ENCODE measurements at places on chromosomes 7 and 10. TPM values are rescaled to one million over a fixed set of nuclear protein-coding genes. Genes with fewer than 3 reads are reported as not detected.

The ZFYVE27 gene
- 22.6 TPM for total RNA-seq

The PNLIPRP2 gene
- total RNA-seq: not detected

The OR2A42 gene
- total RNA-seq: not detected

The MBLAC1 gene
- 2.3 TPM for total RNA-seq

The SEPTIN14 gene
- total RNA-seq: not detected

DNA sequence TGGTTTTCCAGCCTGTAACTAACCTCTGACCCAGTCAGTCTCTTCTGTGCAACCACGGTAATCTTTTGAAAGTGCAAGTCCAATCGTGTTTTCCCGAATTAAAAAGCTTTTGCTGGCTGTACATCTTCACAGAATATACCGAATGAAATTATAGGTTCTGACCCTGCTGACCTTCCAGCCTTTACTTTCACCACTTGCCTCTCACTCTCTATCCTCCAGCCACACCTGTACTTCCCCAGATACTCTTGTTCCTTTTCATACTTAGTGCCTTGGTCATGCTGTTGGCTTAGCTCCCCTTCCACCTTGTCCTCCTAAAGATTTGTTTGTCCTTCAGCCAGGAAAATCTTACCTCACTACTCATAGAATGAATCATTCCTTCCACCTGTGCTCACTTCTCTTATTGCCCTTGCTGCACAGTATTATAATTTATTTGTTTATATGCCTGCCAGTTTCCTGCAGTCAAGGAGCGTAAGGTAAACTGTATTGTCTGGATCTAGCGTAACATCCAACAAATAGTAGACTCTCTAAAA lies 2.3 kb upstream of the PNPLA8 start:
- DNase-seq: no peak

DNA sequence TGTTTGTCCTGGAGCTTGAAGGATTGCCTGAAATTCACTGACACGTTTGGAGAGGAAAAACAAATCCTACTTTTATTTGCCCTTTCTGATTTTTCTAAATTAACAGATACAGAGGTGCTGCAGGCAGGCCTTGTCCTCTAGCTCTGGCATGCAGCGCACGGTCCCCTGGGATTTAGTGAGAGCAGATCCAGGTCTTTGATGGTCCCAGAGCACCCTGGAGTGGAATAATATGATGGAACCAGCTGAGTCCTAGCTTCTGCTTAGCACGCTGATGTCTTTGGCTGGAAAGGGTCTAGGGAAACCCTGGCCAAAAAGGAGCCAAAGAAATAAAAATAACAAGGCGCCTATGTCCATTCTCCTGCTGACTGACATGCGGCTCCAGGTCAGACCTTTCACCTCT lies 40.5 kb downstream of the C10orf120 start:
- DNase-seq: no peak

DNA sequence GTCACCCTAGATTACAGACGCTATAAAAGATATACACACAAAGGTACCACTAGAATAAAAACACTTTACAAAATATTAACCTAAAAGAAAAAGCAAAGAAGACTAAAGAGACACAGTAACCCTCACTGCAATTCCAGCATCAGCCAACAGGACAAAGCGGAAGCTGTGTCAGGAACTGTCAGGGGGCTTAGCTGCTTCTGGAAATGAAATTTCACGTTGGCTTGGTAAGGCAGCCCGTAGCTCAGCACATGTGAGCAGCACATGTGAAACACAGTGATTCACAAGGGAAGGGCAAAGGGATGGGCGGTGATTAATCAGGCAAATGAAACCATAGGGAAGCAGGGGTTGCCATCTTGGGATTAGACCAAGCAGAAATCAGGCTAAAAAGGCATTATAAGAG lies 195.4 kb downstream of the MGMT start:
- DNase-seq: no peak

- no peak for DNase-seq
These were observed 117.7 kb downstream of the RSU1 start for GRCh38 chr10:16699435-16700057.

DNA sequence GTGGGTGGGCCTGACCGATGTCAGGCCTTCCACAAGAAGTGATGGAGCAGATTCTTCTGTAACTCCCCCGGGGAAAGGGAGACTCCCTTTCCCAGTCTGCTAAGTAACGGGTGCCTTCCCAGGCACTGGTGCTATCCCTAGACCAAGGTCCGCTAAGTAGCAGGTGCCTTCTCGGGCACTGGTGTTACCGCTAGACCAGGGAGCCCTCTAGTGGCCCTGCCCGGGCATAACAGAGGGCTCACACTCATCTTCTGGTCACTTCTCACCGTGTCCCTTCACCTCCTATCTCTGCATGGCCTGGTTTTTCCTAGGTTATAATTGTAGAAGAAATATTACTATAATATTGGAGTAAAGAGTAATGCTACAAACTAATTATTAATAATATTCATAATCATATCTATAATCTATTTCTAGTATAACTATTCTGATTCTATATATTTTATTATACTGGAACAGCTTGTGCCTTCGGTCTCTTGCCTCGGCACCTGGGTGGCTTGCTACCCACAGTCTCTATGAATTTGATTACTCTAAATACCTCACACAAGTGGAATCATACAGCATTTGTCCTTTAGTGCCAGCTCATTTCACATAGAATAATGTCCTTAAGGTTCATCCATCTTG lies 1378.7 kb downstream of the XPNPEP1 start:
- no peak for DNase-seq

- no peak for DNase-seq
These were observed 398.0 kb downstream of the NXPH1 start for GRCh38 chr7:8831376-8831775.

GRCh38 chr7:104848138-104848990 lies 165.6 kb upstream of the KMT2E start:
- no peak for DNase-seq

DNA sequence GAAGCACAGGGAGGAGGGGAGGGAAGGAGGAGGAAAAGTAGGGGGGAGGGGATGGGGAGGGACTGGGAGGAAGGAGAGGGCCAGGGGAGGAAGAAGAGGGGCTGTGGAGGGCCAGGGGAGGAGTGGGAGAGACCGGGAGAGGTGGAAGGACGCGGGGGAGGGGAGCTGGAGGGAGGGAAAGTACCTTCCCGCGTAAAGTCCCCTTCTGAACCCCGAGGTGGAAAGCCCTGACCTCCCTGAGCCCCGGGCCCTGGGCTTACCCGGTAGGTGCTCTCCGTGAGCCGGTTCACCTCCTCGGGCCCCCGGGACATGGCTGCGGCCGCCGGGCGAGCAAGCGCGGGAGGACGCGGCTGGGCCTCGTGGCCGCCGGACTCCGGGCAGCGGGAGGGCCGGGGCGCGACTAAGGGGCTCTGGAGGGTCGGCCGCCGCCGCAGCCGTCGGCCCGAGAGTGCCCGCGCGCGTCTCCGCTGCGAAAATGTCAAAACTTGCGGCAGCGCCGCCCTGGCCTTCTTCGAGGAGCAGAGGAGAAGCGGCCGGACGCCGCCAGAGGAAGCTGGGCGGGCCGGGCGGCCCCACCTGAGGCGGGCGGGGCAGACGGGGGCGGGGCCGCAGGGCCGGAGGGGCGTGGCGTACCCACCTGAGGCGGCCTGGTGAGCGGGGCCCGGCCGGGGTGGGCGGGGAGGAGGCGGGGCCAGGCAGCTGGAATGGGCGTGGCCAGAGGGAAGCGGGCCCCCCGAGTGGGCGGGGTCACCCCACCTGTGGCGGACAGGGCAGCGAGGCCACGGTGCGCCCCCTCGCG lies at the start of gene BAIAP2L1:
Gene BAIAP2L1, minus strand, starts transcription at position 549 of the 799 bp plus-strand sequence. Its CDS starts 238 bp downstream, at position 311.
- DNase-seq: no peak

DNA sequence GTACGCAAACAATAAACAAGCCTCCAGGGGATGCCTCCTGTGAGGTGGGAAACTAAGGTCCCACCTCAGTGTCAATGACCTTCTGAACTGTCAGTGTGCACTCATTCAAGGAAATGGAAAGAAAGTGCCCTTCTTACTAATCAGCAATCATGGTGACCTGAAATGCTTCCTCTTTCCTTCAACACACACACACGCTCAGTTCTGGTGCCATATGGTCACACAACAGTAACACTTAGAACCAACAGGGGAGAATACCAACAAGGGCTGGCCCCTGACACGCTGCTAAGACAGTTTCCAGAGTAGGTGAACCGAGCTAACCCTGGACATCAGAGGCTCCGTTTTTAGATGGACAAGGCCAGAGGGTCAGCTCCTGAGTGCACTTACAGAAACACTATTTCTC lies 42.1 kb upstream of the EFCAB10 start:
- DNase-seq: no peak

DNA sequence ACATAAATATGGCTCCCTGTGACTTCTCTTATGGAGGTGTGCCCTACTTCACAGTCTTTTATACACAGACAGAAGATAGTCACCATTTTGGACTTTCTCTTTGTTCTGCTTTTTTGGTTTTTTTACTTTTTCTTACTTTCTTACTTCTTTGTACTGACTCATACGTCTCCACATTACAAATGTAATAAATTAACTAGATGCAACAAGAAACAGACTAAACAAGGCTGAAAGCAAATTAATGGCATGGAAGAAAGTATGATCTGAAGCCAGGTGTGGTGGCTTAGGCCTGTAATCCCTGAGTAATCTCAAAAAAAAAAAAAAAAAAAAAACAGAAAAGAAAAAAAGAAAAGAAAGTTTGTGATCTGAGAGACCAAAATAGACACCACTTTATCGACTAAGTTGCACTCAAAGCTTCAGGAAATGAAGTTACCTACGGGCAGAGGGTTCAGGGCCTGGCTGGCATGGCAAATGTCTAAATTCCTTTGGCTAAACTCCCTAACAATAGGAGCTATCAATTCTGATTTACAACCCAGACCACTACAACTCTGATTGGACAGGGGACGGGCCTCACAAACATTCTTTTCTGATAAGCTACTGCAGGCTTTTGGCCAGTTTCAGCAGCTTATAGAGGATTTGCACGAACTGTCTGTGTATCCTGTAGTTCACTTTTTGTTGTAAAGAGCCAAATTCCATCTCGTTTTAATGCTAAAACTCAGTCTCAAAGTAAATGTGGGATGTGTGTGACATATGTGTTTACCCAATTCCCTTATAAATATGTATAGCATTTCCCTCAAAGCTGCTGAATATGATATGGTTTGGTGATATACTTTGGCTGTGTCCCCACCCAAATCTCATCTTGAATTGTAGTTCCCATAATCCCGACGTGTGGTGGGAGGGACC lies 129.1 kb downstream of the SEPTIN14 start:
- DNase-seq: no peak

DNA sequence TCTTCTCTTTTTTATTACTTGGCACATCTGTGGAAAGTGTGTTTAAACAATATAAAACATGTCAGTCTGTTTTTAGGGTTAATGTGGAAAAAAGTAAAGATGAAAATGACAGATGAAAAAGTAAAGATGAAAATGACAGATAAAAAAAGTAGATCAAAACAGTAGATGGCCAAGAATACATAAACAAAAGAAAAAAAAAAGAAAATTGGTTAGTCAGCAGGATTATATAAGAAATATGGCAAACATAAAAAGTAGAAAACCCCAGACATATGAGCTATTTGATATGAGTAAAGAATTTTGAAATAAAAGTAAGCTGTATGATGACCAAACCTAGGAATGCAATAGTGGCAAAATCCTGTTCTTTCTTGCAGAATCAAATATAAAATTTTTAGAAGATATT lies 365.7 kb upstream of the AKR1E2 start:
- no peak for DNase-seq

DNA sequence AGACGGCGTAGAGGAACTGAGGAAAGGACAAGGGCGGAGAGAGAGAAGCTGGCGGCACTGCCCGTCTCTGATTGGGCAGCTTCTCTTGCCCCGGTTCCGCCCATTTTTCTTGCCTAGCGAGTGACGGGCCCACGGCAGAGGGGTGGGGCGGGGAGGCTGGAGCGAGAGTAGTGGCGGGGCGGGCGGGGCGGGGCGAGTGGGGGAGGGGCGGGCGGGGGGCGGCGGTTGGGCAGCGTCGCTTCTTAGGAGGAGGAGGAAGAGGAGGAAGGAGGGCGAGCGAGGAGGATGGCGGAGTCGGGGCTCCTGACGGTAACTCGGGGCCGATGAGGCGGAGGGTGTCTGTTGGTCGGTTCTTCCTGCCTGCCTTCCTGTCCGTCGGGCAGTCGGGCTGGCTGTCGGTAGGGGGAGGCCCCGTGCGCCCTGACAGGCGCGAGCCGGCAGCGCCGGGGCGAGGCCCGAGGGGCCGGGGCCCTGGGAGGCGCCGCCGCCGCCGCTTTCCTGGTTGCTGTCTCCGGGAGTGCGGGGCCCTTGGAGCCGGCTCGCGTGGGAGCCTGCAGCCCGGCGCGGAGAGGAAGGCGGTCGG lies at the start of gene SHOC2:
Gene SHOC2, plus strand, starts transcription at position 256 of the 583 bp plus-strand sequence. CDS start 44,755 bp downstream, outside the sequence.
- DNase-seq: no peak

GRCh38 chr7:101308245-101309085 lies 13.1 kb downstream of the IFT22 start:
- no peak for DNase-seq

DNA sequence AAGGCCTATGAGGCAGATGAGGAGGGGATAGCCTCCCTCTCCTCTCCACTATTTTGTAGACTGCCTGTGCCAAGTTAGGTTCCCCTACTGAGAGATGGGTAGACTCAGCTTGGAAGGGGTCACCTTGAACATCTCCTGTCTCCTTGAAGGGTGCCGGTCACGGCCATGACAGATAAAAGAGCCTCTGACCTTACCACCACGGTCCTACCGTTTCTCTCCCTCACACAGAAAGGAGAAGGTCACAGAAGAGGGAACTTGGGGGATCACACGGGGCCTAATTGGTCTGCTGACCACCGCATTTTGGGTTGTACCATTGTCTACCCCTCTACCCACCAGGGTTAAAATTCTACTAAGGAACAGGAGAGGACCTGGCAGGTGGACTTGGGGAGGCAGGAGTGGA lies 17.0 kb downstream of the PRSS2 start:
- no peak for DNase-seq

GRCh38 chr10:36280321-36280741 lies 638.2 kb upstream of the FZD8 start:
- no peak for DNase-seq

DNA sequence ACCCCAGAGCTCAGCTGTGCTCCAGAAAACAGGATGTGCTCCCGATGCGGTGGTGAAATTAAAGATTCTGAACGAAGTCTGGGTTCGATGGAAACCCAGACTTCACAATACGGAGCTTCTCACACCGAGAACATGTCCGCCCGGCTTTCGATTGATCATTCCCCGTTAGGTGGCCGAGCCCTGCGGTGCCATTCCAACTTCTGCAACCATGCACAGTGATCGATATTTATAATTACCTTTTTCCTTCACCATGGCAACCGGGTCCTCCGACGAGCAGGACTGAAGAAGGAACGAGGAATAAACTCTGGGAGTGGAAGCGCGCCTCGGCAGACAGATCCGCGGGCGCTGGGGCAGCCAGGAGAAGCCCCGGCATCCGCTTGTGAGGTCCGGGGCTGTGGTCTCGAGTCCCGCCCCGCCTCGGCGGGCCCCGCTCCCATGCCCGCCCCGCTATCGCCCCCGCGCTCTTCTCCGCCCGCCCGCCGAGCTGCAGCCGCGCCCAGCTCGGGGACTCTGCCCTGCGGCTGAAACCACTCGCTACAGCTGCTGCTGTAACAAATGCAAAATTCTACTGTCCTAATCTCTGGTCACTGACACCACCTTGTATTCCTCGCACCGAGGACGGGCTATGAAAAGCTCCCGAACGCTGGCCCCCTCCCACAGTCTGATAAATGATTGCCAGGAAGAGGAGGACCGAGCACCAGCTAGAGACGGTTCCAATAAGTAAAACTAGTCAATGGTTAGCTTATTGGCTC lies 26.2 kb downstream of the ABLIM1 start:
- no peak for DNase-seq

Data from glomerular endothelial cell (primary cell).